ENCODE measurements at places on chromosomes 7 and 10. TPM values are rescaled to one million over a fixed set of nuclear protein-coding genes. Genes with fewer than 3 reads are reported as not detected.

DNA sequence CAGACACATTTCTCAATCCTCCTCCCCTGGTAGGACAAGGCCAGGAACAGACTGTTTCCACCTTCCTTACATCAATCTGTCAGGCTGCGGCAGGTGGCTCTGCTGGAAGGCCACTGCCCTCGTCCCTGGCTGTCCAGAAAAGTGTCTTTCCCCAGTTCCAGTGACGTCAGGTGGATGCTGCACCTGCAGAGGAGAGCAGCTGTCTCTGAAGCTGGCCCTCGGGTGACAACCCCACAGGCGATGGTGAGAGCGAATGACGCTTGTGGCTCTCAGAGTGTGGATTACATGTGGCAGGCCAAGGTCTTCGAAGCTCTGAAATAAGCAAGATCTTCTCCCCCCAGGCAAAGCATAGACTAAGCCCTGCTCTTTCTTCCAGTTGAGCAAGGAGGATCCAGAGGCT, 146.9 kb upstream of the RET start:
- no peak overlapping the region for H3K27ac ChIP-seq
- no peak overlapping the region for H3K4me3 ChIP-seq
- no peak for DNase-seq
- H3K36me3 ChIP-seq = no peaks in the 10 kb centered on the region
- H3K4me1 ChIP-seq = no peaks in the 10 kb centered on the region

GRCh38 chr10:97596101-97597082, 6.9 kb downstream of the C10orf62 start:
- no peak for DNase-seq
- H3K27me3 ChIP-seq = no peaks in the 10 kb centered on the region
- no peak overlapping the region for H3K4me3 ChIP-seq
- H3K27ac ChIP-seq = no peak overlapping the region
- no peaks in the 10 kb centered on the region for H3K36me3 ChIP-seq
- H3K4me1 ChIP-seq = no peaks in the 10 kb centered on the region

- H3K27me3 ChIP-seq = no peaks in the 10 kb centered on the region
- DNase-seq = peak; percentile 78
- H3K36me3 ChIP-seq = no peaks in the 10 kb centered on the region
- H3K4me1 ChIP-seq = no peaks in the 10 kb centered on the region
- no peak overlapping the region for H3K4me3 ChIP-seq
- H3K27ac ChIP-seq = no peak overlapping the region
Observed at GRCh38 chr10:6141296-6142151, 52.7 kb downstream of the RBM17 start.

DNA sequence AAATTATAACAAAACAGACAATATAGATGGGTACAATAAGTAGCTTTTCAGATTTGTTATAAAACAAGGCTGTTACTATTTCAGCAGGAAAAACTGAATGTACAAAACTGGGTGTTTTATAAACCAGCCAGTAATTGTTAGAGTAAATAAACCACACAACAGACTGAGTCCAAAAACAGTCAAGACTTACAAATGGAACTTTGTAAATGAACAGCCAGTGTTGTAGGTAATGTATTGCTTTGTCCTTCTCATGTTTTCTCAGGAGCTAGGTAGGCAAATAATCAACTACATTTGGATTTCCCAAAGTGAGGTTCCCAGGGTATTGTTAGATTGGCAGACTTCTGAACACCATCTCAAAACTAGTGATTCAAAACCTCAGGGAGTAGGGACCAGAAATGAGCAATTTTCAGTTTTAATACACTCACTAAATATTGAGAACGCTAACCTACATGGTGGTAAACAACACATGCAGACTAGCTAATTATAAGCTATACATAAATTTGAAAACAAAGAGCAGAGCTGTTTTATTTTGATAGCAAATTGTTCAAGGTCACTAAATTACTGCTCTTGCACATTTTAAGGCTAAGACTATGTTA, 36.2 kb downstream of the HERPUD2 start:
- DNase-seq = no peak
- H3K36me3 ChIP-seq = peaks cover 7% of the 10 kb centered on the region
- no peaks in the 10 kb centered on the region for H3K27me3 ChIP-seq
- H3K27ac ChIP-seq = peak overlapping the region; percentile 62
- no peaks in the 10 kb centered on the region for H3K4me1 ChIP-seq

GRCh38 chr10:80100861-80101695, 22.6 kb downstream of the TMEM254 start:
- H3K4me3 ChIP-seq = no peak overlapping the region
- H3K36me3 ChIP-seq = no peaks in the 10 kb centered on the region
- DNase-seq = peak; percentile 10
- H3K27ac ChIP-seq = no peak overlapping the region
- H3K4me1 ChIP-seq = no peaks in the 10 kb centered on the region

DNA sequence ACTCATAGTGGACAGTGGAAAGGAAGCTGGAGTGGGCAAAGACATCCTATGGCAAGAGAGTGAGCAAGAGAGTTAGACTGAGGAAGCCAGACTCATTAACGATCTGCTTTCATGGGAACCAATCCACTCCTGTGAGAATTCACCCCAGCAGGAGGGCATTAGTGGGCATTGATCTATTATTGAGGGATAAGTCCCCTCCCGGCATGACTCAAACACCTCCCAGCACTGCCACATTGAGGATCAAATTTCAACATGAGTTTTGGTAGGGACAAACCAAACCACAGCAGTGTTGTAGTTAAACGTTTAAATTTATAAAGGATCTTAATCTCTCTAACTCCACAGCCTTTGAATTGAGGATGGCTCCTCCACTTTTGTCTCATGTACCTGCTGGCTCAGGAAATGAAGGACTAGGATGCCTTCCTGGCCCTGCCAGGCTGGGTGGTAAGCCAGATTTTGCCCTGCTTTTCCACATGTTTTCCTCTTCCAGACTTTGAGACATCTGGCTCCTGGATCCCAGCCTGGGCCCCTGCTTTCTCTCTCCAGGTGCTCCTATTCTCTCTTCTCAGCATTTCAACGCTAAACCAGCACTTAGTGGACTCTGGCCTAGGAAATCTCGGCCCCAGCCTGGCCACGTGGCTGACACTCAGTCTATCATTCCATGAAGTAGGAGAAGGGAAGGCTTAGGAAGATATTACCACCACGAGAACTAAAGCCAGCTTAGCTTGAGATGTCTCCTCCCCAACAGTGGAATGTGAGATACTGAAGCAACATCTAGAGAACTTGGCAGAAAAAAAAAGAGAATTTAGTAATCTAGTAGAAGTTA, 96.5 kb upstream of the PIP4K2A start:
- no peaks in the 10 kb centered on the region for H3K27me3 ChIP-seq
- H3K4me3 ChIP-seq = no peak overlapping the region
- no peak for DNase-seq
- H3K27ac ChIP-seq = no peak overlapping the region

UNCX gene
- total RNA-seq = 6.4 TPM

OPALIN gene
- not detected for total RNA-seq

GRCh38 chr10:114541081-114541796, 116.8 kb downstream of the ABLIM1 start:
- H3K36me3 ChIP-seq = peaks cover 5% of the 10 kb centered on the region
- H3K27me3 ChIP-seq = no peaks in the 10 kb centered on the region
- H3K4me3 ChIP-seq = no peak overlapping the region
- H3K4me1 ChIP-seq = peaks cover 4% of the 10 kb centered on the region
- H3K27ac ChIP-seq = no peak overlapping the region
